G401 (cell line): ENCODE measurements at places on chromosomes 3 and 15.

DNA sequence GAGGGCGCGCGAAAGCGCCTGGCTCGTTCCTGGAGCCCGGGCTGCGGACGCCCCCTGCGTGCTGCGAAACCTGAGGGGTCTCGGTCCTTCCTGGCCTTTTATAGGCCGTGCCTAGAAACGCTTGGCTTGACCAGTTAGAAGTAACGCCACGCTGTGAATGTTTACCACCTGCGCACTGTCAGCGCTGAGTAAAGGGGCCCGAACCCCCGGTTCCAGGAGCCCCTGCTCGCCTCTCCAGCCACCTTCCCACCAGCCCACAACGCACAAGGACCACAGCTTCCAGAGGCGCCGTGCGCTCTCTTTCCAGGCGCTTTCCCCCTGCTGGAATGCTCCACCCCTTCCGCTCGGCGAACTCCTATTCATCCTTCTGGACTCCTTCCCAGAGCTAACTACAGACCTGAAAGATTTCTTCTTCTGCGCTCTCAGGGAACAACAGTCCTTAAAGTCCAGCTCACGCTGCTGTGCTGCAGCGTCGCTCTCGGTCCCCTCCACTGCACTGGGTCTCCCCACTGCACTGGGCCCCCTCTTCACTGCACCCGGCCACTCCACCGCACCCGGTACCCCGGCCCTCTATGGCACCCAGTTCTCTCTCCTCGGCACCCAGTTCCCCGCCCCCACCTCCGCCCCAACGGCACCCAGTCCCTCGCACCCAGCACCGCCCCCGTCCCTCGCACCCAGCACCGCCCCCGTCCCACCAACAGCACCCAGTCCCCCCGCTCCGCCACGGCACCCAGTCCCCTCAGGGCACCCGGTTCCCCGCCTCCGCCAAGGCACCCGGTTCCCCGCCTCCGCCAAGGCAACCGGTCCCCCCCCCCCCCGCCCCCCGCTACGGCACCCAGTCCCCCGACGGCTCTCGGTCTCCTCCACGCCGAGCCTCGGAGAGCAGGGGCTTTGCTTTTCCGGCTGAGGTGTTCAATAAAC, 69.8 kb downstream of the SQOR start:
- DNase-seq, result no peak

GRCh38 chr3:141940194-141940776, 63.8 kb downstream of the ATP1B3 start:
- DNase-seq, result peak; percentile 97

DNA sequence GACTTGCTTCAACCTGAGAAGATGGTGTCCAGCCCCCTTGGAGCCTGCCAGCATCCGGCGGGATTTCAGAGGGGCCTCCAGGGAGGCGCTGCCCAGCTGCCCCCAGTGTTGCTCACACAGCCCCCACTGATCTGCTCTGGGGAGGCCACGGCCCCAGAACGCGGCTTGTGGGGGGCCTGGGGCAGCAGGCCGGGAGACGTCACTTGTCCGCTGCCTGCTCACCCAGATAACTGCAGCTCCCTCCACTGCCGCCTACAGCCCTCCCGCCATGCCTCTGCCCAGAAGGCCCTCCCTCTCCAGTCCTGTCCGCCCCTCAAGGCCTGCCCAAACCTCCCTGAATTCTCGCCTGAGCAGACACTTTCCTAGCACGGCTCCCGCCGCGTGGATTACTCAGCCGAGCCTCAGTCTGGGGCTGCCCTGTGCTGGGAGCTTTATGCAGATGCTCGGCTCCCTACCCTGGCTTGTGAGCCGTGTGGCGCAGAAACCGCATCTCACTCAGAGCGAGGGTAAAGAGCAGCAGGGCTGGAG, 17.2 kb upstream of the ADIPOQ start:
- DNase-seq, result peak; percentile 66

- no peak for DNase-seq
These were observed 326.5 kb upstream of the GBE1 start for GRCh38 chr3:82087958-82088357.

- DNase-seq, result no peak
These were observed 58.1 kb downstream of the DNAH1 start for GRCh38 chr3:52374173-52374572.

DNA sequence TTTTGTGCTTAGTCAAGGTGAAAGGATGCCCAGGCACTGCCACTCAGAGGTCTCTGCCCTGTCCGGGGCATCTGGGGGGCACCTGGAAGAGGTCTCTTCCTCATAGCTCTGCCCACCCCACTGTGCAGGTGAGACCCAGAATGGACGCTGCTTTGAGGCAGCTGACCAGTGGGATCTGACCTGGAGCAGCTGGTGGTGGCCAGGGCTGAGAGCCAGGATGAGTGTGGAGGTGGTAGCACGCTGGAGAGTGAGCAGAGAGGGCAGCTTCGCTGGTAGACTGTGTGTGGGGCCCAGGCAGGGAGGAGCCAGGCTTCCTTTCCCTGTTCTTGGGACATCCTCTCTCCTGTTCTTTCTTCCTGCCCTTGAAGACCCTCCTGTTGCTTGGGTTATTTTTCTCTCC, 32.2 kb upstream of the PLA2G4E start:
- DNase-seq, result no peak
